ENCODE measurements at places on chromosomes 16 and 17.

DNA sequence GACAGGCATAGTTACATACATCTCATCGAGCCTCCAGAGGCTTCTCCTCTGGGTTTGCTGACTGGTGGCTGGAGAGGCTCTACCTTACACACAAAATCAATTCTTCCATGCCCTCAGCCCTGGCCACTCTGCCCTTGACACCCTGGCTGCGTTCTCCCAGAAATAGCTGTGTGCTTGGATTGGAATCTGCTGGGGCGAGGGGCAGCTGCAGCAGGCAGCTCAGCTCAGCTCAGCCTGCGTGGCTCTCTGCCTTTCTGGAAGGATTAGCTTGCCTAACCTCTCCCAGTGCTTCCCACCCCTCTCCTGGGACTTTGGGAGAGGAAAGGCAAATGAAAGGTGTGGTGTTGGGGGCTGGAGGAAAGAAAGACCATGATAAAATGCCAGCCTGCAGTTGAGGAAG is 216.1 kb downstream of the ENGASE start:
- DNase-seq, result no peak

- DNase-seq, result no peak
Measured at GRCh38 chr16:8547762-8548161, 42.5 kb downstream of the TMEM114 start.

- no peak for DNase-seq
Measured at GRCh38 chr16:4529085-4530060, 9.2 kb downstream of the CDIP1 start.

GRCh38 chr16:68833251-68833650 is 10.1 kb upstream of the TANGO6 start:
- no peak for DNase-seq

DNA sequence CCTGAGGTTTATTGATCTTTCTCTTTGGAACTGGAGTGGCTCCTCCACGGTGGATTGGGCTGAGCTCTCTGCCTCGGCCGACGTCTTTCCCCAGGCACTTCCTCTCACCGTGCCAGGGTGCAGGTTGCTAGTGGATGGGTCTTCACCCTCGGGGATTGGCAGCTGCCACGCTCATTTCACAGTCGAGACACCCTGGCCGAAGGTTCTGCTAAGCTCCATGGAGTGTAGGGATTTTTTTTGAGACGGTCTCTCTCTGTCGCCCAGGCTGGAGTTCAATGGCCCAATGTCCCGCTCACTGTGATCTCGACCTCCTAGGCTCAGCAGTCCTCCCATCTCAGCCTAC is 280.8 kb downstream of the SEC14L1 start:
- no peak for DNase-seq

DNA sequence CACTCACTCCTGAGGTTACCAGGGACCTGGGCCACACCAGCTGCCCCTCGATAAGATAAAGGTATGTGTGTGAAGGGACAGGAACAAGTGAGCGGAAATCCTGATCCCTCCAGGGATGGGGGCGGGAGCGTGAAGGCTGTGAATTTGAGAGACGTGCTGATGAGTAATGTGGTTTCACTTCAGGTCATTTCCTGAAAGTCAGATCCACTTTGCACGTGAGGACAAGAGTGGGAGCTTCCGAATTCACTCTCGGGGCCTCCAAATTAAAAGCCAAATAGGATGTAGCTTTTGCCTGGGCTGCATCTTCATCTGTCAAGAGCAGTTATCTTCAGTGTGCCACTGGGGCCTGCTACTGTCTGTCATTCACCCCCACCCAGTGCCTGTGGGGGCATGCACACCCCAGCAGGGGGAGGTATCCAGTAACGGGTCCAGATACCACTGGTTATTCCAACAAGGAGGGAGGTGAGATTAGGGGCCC is 87.4 kb upstream of the LHX1 start:
- no peak for DNase-seq

DNA sequence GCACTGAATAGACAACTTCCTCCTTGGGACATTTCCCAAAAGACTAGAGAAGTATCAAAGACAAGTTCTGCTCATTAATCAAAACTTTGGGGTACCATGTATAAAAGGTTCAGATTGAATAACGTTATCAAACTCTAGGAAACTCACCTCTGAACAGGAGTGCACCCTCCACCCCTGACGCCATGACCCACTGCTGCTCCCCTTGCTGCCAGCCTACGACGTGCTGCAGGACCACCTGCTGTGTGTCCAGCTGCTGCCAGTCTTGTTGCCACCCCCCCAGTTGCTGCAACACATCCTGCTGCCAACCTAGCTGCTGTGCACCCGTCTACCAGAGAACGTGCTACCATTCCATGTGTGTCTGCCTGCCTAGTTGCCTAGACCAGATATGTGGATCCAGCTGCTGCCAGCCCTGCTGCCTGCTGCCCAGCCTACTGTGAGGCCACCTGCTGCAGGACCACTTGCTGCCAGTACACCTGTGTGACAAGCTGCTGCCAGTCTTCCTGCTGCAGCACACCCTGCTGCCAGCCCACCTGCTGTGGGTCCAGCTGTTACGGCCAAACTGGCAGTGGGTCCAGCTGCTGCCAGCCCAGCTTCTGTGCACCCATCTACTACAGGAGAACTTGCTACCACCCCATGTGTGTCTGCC is 13.8 kb upstream of the KRTAP9-2 start:
- no peak for DNase-seq

GRCh38 chr16:88381820-88382451 is 823 bp upstream of the ZNF469 start:
- DNase-seq, result no peak

GRCh38 chr16:56667581-56668571 is at the start of gene MT1G:
TSS of gene MT1G (minus strand) at chr16:56668065. CDS start at chr16:56667993, 72 bp downstream.
- no peak for DNase-seq

DNA sequence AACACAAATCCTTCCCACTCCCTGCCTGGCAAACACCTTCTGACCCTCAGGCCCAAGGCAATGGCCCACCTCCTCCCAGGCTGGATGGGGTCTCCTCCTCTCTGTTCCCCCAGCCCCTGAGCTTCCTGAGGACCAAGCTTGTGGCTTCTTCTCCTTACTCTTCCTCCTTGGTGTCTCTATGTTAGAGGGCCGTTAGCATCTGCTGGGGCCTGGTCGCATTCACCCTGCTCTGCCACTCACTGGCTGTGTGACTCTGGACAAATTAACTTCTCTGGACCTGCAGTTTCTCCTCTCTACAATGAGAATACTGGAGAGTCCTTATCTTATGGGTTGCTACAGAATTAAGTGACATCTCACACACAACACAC is 725 bp upstream of the MT2A start:
- DNase-seq, result no peak

All from T follicular helper cell (primary cell).